Stimulated activated CD4-positive, alpha-beta T cell treated with anti-CD3 and anti-CD28 coated beads, Interleukin-15, amount 100 ng/mL, for 24 hours (primary cell): ENCODE measurements at places on chromosomes 4 and X.

GRCh38 chrX:23786268-23786815 is 3.4 kb downstream of the SAT1 start:
- DNase-seq = no peak

GRCh38 chr4:40056716-40057585 is at the start of gene N4BP2:
Gene N4BP2 (plus strand): TSS chr4:40056850. CDS start chr4:40097341, 40,491 bp downstream.
- DNase-seq = peak; percentile 81

GRCh38 chrX:19017271-19017670 is 33.4 kb upstream of the PHKA2 start:
- DNase-seq = no peak

DNA sequence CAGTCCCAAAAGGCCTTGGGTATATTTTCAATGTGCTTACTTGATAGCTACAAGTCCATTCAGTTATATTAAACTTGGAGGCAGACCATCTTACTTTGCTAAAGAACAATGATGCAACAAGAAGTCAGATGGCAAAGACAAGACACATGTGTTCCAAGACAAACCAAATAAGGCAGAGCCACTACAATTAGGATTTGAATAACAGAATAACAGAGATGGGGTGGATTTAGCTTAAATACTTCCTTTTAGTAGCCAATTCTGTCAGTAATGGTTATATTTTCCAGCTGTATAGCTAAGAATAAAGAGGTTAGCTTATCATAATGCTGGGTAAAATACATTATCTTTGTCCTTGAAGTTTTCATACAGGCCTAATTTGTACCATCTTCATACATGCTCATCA is 37.7 kb upstream of the FRAS1 start:
- DNase-seq = no peak

DNA sequence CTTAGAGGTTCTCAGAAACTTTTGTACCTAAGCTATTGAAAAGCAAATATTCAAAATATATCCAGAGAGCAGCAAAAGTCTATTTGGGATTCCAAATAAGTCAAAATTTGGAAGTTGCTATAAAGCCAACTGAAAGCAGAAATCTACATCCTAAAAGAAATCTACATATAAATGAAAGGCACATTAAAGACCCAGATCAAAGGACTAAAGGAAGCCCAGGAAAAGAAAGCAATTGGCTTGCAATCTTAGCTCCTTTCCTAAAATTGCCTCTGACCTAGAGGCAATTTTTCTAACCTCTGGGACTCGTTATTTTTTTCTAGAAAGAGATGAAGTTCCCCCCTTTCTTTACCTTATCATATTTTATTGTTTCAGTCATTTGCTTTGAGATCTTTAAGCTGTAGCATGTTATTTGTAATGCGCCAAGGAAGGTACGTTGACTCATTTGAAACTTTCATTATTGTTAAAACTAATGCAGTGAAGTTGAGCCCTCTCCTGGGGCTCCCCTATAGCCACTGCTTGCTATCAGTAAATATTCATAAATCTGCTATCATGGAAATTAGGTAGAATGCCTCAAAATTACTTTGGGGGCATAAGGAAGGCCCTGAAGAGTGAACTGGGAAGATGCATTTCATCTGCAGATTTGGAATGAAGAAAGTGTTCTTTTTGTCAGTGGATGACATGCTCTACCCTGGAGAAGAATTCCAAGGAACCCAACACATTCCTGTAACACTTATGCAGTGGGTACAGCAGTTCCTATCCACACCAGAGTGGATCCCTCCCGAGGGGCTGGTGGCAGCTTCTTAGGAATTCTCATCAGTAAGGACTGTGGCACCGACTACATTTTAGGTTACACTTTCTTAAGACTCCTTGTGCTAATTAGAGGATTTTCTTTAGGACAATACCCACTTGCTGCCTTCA is 177.8 kb upstream of the IGFBP7 start:
- DNase-seq = no peak

DNA sequence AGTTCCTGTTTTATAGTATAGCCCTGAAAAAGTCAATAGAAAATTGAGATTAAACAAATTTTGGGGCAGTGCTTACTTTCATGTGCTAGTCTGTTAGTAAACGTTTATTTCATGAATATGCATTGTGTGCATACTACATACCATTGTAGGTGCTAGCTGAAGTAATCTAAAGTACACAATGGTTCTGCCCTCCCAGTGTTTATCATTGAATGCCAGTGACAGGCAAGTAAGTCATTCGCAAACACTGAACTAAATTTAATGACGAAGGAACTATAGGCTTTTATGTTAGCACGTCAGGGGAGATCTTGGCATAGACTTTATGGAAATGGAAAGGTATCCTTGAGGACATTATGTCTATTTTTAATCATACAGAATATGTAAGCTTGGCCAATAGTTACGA is 426.9 kb upstream of the EPHA5 start:
- DNase-seq = no peak

- no peak for DNase-seq
Observed at GRCh38 chrX:12657881-12658280, 133.3 kb upstream of the PRPS2 start.

DNA sequence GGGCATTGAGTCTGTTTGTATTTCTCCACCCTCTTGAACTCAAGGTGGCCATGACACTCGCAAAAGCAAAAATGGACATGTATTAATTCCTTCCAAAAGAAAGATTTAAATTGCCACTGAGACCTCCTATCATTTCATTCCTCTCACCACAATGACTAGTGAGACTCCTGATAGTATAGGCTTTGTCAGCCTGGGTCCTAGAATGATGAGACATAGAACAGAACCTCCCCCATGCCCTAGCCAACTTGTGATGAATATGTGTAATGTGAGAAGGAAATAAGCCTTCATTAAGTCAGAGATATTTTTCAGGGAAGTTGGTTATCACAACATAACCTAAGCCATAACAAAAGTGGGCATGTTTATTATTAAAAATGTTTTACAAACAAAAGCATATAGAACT is 62.5 kb downstream of the ASB9 start:
- DNase-seq = peak; percentile 5

- DNase-seq = no peak
Observed at GRCh38 chr4:104811727-104812126, 317.0 kb upstream of the CXXC4 start.

GRCh38 chr4:63122955-63123354 is 1286.3 kb downstream of the TECRL start:
- DNase-seq = no peak

DNA sequence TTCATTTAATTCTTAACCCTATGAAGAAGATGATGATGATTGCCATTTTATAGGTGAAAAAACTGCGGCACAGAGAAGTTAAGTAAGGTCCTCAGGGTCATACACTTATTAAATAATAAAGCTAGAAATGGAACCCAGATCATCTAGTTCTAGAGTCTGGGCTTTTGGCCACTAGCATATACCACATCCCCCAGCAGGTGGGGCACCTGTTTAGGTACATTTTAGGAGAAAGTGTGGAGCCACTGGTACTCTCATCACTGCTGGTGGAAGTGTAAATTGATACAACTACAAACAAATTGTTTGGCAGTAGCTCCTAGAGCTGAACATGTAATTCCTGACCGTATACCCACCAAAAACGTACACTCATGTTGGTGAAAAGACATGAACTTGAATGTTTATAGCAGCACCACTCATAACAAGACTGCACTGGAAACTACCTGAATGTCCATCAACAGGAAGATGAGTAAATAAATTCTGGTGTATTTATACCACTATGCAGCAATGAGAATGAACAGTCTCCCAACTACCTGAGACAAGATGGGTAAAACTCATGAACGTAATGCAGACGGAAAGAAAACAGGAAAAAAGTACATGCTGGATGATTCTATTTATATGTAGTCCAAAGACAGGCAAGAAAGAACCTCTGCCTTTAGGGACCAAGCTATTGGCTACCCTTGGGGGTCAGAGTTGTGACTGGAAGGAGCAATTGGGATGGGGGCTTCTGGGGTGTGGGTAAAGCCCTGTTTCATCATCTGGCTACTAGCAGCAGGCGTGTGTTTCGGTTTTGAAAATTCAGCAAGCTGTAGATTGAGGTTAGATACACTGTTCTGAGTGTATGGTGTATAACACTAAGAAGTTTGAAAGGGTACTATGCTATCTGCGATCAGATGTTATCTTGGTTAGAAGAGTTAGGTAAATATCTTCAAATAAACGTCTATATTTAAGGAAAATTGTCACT is 72.3 kb upstream of the ADGRG2 start:
- DNase-seq = no peak

- no peak for DNase-seq
Observed at GRCh38 chr4:168131196-168131595, 38.9 kb downstream of the ANXA10 start.

DNA sequence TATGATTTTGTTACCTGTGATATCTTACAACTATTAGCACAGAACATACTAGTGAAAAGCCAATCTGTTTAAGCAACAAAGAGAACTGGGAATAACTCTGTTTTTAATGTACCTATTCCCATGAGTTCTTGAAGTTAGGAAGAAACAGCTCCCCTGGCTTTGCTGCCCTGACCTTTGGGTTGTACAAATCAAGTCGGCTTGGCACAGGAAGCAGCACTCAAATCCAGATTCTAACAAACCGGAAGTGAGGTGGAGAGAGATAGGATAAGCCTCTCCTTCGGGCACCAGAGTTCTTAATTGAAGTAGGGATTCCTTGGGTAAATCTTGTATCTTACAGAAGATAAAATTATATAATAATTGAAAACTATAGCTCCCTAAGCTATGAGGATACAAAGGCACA is 144.8 kb upstream of the CPEB2 start:
- no peak for DNase-seq

DNA sequence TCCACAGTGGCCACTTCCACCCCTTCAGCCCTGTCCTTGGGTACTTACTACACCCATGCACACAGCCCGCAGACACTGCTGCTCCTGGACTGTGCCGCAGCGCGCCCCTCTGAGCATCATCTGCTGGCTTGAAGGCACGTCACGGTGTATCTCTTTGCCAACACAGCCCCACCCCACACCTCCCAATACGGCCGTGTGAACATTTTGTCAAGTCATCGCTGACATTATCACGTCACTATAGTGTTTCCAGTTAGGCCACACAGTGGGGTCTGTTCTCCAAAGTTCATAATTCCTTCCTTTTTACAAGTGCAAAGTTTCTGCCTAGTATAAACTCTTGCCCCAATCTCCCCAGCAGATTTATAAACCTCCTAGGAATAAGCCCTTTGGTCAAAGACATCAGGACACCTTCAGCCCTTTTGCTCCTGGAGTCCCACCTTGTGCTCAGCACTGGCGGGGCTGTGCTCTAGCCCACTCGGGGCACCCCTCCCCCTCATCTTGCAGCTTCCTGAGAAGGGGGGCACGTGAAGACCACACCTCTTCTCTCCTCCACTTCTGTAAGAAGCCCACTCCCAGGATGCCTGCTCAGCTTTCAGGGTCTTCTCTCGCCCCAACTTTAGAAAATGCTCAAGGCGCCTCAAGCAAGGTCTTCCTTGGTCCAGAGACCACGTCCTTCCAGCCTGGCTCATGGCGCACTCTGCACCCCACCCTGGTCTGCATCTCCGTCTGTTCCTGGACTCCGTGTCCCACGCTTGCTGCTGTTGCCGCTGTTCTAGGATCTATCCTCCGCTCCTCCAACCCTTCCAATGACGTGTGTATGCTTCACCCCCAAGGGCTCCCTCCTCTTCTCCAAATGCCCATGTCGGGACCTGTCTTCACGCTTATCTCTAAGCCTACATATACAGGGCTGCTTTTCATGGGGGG is 7.2 kb downstream of the FAM53A start:
- no peak for DNase-seq
